EL (cell line): ENCODE measurements at places on chromosomes 2 and 18.

DNA sequence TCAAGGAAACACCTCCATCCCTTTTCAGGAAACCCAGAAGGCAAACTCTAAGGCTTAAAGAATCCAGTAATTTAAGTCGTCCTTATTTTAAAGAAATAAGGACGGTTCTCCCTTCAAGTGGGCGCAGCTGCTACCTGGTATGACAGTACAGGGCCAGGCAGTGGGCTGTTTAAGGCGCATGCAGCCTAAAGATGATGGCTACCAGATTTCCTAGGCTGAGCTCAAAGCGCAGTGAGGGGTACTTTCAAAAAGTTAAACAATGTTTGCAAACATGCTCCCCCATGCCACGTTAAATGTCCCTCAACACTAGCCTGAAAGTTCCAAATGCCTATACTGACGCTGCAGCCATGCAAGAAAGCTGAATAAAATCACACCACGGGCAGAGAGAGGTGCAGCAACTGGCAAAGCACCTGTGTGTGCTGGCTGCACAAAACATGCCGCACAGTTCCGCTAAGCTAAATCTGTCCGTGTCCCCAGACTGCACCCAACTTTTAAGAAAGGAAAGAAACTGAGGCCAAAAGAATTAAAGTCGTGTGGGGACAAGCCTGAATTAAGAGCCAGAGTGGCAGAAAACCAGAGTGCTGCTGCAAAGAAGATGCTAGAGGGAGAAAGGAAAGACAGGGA lies 583 bp downstream of the HIBCH start:
- peak; percentile 14 for DNase-seq

GRCh38 chr2:33083699-33084387 lies 137.1 kb downstream of the LTBP1 start:
- no peak for DNase-seq

GRCh38 chr2:230866756-230867523 lies 2.2 kb downstream of the ITM2C start:
- peak; percentile 39 for DNase-seq

- no peak for DNase-seq
These were observed 18.6 kb downstream of the NRXN1 start for GRCh38 chr2:51013079-51013932.

GRCh38 chr2:199220920-199221319 lies 236.8 kb downstream of the SATB2 start:
- DNase-seq, result no peak

- peak; percentile 12 for DNase-seq
These were observed 237.7 kb downstream of the SEPTIN10 start for GRCh38 chr2:109376115-109376514.

- peak; percentile 49 for DNase-seq
These were observed at the start of gene ZDBF2 for GRCh38 chr2:206274434-206275311. Gene ZDBF2, plus strand, starts transcription at chr2:206274663. Its CDS starts 7,187 bp downstream, at chr2:206281850.

GRCh38 chr2:72326759-72327158 lies 179.1 kb upstream of the CYP26B1 start:
- peak; percentile 10 for DNase-seq
